ENCODE measurements at places on chromosomes 6 and 20.

- no peaks in the 10 kb centered on the region for H3K36me3 ChIP-seq
- no peak for DNase-seq
- no peak overlapping the region for H3K27ac ChIP-seq
These were observed 18.6 kb upstream of the NT5E start for GRCh38 chr6:85431271-85431670.

DNA sequence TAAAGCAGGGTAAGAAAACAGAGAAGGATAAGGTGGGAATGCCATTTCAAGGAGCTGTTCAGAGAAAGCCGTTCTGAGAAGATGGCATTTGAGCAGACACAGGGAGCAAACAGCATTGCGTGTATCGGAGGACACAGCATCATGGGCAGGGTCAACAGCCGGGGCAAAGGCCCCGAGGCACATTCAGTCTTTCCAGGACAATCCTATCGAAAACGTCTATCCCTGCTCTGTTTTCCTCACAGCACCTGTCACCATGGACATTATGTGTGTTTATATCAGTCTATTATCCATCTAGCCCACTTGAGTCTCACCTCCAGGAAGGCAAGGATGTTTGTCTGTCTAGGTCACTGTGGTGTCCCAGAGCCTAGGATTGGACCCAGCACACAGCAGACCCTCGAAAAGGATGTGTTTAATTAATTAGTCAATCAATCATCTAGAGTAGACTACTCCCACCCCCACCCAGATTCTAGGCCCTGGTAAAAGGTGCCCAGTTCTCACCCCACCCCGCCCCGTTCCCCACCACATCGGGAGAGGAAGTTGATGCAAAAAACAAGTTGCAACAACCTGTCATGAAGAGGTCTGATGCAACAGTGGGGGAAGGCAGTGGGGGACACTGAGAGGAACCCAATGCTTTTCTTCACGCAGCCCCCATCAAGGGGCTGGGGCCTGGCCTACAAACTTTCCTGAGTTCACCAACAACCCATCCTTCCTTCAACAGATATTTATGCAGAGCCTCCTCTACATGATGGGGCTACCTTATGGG lies 66.6 kb downstream of the PREX1 start:
- no peaks in the 10 kb centered on the region for H3K27me3 ChIP-seq
- peak overlapping the region; percentile 80 for H3K27ac ChIP-seq
- H3K36me3 ChIP-seq: no peaks in the 10 kb centered on the region

- no peaks in the 10 kb centered on the region for H3K36me3 ChIP-seq
- no peak for DNase-seq
- no peaks in the 10 kb centered on the region for H3K4me1 ChIP-seq
- H3K27me3 ChIP-seq: no peaks in the 10 kb centered on the region
These were observed 182.4 kb downstream of the KHDC1L start for GRCh38 chr6:73042892-73043291.

DNA sequence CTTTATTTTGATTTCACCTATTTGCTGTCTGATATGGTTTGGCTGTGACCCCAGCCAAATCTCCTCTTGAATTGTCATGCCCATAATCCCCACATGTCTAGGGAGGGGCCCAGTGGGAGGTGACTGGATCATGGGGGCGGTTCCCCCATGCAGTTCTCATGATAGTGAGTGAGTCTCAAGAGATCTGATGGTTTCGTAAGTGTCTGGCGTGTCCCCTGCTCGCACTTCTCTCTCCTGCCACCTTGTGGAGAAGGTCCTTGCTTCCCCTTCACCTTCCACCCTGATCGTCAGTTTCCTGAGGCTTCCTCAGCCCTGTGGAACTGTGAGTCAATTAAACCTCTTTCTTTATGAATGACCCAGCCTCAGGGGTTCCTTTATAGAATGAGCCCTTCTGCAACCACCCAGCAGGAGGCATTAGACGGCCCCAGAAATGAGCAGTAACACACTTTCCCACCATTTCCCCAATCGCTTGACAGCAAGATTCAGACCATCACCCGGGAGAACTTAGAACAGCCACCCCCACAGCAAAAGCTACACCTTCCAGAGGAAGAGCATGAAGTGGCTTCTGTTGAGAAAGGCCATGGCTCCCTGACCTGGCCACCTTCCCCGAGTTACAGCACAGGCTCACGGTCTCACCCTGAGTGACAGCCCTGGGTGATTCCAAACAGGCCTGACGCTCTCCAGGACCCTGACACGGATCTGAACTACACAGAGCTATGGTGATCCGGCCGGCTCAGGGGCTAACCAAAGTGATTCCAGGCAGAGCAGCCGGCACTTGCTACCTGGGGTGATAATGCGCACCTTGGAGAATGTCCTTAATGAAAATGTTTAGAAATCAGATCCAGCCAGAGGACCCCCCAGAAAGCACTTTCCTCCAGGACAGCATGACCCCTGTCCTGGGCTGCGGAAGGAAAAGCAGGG lies 131.2 kb upstream of the CDH4 start:
- H3K27ac ChIP-seq: no peak overlapping the region
- no peaks in the 10 kb centered on the region for H3K4me1 ChIP-seq
- no peaks in the 10 kb centered on the region for H3K36me3 ChIP-seq
- no peak for DNase-seq

DNA sequence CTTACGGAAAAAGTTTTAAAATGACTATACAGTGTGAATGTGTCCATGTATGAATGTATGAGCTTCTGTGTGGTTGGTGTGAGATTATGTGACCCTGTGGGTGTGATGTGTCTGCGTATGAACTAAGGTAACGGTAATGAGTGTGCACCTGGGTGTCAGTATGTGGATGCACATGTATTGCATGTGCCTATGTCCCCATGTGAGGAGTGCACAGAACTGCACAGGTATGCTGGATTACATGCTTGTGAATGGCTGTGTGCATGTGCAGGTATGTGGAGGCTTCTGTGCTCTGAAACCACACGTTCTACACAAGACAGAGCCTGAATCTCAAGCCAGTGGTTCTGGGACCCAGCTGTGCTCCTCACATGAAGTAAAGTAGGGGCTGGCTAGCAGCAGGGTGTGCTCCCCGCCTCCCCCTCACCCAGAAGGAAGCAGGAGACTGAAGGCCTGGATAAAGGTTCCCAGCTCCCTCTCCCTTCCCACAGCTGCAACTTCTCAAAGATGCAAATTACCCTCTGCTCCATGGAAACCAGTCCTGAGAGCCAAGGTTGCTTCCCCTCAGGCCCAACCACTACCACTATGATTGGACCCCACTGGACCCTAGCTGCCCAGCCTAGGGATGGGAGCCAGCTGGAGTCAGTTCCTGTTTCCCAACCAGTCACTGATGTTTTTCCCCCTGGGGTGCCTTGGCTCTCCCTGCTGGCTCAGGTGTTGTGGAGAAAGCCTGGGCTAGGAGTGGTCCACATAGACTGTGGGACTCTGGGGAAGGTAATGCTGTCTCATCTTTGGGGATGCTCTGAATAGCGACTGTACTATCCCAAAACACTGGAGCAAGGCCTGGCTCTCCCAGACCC lies 24.8 kb upstream of the SPDEF start:
- H3K36me3 ChIP-seq: no peaks in the 10 kb centered on the region
- no peak overlapping the region for H3K4me3 ChIP-seq
- H3K27me3 ChIP-seq: no peaks in the 10 kb centered on the region
- H3K27ac ChIP-seq: no peak overlapping the region
- no peaks in the 10 kb centered on the region for H3K4me1 ChIP-seq

- no peaks in the 10 kb centered on the region for H3K27me3 ChIP-seq
- DNase-seq: no peak
- no peaks in the 10 kb centered on the region for H3K4me1 ChIP-seq
- H3K27ac ChIP-seq: no peak overlapping the region
- H3K36me3 ChIP-seq: no peaks in the 10 kb centered on the region
These were observed 9.4 kb downstream of the MAS1 start for GRCh38 chr6:159899994-159900745.

DNA sequence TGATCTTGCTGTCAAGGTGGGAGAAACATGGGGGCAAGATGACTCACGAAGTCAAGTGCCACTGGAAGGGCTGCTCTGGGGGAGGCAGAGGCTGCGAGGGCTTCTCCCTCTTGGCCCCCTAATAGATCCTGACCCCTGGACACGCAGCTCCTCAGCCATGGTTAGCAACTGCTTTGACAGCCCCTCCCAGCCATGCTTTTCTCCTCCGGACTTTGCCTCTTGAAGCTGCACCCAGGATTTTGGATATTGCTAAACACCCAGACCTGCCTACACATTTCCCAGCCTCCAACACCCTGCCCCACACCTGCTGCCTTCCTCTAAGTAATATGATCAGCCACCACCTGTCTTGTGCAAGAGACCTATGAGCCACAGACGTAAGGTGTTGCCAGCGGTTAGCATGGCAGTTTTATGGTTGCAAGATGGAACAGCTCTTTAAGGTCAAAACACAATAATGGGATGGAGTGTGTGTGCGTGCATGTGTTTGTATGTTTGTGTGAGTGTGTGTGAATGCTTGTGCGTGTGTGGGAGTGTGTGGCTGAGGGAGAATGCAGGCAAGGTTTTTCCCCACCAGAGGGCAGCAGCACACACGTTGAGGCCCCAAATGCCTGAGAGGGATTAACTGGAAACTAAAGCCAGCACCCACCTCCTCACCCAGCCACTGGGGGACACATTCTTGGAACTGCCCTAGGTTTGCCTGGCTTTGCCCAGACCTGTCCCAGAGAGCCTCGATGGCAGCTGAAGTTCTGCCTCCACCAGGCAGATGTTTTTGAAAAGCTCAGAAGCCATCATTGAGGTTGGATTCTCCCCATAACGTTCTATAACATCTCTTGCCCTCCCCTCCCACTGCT lies 2.5 kb downstream of the IP6K3 start:
- H3K4me1 ChIP-seq: no peaks in the 10 kb centered on the region
- peaks cover 9% of the 10 kb centered on the region for H3K27me3 ChIP-seq
- peak; percentile 72 for DNase-seq
- no peak overlapping the region for H3K27ac ChIP-seq
- H3K36me3 ChIP-seq: no peaks in the 10 kb centered on the region

- H3K27ac ChIP-seq: no peak overlapping the region
- no peaks in the 10 kb centered on the region for H3K36me3 ChIP-seq
- H3K27me3 ChIP-seq: no peaks in the 10 kb centered on the region
- no peaks in the 10 kb centered on the region for H3K4me1 ChIP-seq
- no peak for DNase-seq
These were observed 90.1 kb upstream of the MAP7 start for GRCh38 chr6:136640132-136640915.

DNA sequence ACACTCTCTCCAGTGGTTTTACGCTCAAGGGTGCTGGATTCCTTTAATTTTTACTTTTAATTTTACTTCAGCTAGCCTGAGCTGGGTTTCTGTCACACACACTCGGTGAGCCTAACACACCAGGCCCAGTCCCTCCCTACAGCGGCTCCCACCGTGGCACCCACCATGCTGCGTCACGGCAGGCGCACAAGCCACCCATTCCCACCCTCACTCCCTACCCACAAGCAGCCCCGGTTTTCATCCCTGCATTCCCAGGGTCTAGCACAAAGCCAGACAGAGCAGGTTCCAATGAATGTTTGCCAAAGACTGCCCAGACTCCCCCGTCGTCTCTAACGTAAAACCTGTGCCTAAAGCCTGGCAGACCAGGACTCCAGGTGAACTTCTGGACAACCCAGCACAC lies 50.3 kb downstream of the MYH7B start:
- DNase-seq: no peak
- no peaks in the 10 kb centered on the region for H3K27me3 ChIP-seq
- no peak overlapping the region for H3K4me3 ChIP-seq
- H3K36me3 ChIP-seq: peaks cover 85% of the 10 kb centered on the region
- no peak overlapping the region for H3K27ac ChIP-seq
